ENCODE measurements at places on chromosomes 1 and 21. TPM values are rescaled to one million over a fixed set of nuclear protein-coding genes. Genes with fewer than 3 reads are reported as not detected.

DNA sequence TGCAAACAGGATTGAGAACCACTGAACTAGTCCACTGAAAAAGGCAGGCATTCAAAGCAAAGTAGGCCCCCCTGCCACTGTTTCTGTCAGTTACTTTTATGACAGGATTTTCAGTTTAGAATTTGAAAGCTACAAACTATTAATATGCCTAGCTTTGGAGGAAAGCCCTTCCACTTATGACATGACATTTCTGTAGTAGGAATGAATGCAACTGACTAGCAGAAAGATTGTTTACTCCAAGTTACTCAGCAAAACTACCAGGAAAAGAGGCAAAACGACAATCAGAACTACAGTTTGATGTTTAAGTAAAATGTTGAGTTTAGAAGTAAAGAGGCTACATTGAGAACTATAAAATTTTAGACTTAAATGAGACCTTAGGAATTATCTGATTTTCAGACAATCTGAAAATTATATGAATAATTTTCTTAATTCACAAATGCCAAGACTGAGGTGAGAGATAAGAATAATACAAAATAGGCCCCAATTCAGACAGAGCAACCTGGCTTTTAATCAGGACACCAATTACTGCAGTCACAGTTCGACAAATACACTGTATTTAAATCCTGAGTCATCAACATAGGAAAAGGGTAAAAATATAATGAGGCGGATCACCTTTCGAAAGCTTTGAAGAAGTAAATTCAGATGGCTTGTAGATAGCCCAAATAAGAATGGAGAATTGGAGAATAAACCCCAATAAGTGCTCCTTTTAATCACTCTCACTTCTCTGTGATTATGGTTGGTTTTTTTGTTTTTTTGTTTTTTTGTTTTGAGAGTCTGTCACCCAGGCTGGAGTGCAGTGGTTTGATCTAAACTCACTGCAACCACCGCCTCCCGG is 2.2 kb downstream of the PRKAB2 start:
- no peak for ATAC-seq

DNA sequence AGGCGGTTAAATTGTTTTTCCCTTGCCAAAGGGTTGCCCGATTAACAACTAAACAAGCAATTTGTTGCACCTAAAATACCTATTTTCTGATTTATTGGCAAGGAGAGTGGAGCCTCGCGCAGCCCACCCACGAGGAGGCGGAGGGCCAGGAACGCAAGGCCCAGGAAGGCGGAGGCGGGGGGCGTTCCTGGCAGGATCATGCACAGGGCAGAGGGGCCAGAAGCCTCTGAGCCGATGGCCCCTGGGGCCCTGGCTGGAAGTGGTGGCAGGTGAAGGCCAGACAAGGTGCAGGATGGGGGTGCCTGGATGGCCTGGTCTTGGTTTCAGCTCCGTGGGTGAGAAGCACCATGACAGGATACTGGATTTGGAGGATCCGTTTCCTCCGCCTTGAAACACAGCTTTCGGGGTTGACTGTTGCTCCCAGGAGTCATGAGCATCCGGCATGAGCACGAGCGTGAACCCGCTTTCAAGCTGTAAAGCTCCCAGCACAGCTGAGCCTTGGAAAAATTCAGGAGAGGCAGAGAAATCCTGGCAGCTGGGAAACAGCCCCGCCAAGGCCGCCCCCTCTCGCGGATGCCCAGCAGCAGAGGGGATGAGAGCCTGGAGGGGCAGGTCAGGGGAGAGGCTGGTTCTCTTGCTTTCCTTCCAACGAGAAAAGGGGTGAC is 35.0 kb downstream of the AJAP1 start:
- no peak for ATAC-seq

- no peak for ATAC-seq
Measured at GRCh38 chr1:186620566-186621350, 59.5 kb downstream of the PTGS2 start.

- ATAC-seq, result peak; percentile 23
Measured at GRCh38 chr1:77031106-77031662, 163.9 kb downstream of the ST6GALNAC5 start.

DNA sequence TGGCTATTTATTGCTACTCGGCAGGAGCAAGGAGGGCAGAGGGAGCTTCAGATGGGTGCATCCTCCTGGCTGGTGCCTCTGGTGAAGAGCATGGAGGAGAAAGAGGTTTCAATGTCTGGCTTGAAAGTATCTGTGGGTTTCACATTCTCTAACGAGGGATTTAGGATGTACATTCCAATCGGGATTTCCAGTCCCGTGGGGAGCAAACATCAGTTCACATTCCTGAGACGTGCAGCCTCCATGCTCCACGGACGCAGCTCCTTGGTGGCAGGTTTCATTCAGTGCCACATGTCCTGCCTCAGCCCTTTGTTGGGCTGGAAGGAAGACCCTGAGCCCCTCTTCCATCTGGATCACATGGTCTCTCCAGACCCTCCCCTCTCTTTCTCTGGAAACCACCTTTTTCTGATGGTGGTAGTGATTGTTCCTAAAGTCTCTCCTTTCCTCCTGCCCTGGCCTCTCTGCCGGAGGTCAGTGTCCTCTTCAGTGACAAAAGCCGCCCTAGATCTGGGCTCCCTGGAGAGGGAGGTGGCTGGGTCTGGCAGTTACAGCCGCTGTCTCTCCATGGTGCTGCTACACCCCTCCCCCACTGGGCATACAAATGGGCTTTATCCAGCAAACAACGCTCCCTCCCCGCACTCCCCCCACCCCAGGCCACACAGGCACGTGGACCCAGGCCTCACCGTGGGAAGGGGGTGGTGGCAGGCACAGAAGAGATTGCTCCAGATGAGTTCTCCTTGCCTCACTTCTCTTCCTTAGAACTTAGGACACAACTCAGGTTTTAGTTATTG is 826 bp upstream of the CA14 start:
- peak; percentile 63 for ATAC-seq

DNA sequence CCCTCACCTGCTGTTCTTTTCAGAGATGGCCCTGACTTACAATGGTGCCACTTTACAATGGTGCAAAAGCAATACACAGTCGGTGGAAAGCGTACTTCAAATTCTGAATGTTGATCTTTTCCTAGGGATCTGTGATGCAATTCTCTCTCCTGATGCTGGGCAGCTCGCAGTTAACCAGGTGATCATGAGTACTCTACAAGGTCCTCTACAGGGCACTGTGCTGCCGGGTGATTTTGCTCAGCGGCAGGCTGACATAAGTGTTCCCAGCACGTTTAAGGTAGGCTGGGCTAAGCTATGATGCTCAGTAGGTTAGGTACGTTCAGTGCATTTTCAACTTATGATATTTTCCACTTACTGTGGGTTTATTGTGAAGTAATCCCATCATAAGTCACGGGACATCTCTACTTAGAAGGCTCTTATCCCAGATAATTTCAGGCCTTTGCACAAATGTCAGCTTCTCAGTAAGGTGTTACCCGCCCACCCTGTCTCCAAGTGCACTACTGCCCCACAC is 126.5 kb downstream of the KCNN3 start:
- no peak for ATAC-seq

The GOLT1A gene
- 0.49 TPM for total RNA-seq

The RIPK4 gene
- total RNA-seq, result 0.16 TPM

The RCSD1 gene
- 0.23 TPM for total RNA-seq

The DPT gene
- 11.6 TPM for total RNA-seq

The LENEP gene
- 2.3 TPM for total RNA-seq

The VWA5B1 gene
- total RNA-seq, result 0.21 TPM
